NCI-H1694 (cell line): ENCODE measurements at places on chromosomes 12 and 14.

DNA sequence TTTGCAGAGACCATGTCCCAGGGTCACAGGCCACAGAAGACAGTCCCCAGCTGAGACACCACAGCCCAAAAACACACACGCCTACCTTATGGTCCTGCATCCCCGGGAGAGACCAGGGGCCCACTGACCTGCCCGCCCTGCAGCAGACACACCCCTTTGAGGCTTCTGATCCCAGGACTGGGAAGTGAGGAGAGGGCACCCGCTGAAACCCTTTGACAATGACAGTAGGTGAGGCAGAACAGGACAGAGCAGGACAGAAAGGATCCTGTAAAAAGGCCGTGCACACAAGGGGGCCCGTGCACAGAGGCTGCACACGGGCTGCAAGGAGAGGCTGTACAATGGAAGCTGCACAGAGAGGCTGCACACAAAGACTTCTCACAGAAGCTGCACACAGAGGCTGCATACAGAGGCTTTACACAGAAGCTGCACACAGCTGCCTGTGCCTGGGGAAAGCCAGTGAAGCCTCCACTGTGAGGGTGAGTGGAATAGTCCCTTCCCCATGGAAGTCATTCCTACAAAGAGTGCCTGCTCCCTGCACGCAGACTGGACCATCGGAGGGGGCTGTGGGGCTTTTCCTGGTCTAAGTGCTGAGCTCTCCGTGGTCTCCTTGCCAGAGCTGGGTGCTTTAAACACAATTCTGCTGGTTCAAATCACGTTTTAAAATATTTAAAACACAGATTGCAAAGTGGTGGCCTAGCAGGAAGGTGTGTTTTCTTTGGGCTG is 16.6 kb upstream of the SFSWAP start:
- no peak for DNase-seq

GRCh38 chr12:94284859-94285258 is 136.5 kb downstream of the PLXNC1 start:
- no peak for DNase-seq

GRCh38 chr12:52011602-52012214 is 5.0 kb downstream of the TAMALIN start:
- no peak for DNase-seq

- no peak for DNase-seq
These were observed 65.0 kb upstream of the SINHCAF start for GRCh38 chr12:31390991-31391390.

- DNase-seq = no peak
These were observed 115.7 kb downstream of the IGF1 start for GRCh38 chr12:102364709-102365108.

DNA sequence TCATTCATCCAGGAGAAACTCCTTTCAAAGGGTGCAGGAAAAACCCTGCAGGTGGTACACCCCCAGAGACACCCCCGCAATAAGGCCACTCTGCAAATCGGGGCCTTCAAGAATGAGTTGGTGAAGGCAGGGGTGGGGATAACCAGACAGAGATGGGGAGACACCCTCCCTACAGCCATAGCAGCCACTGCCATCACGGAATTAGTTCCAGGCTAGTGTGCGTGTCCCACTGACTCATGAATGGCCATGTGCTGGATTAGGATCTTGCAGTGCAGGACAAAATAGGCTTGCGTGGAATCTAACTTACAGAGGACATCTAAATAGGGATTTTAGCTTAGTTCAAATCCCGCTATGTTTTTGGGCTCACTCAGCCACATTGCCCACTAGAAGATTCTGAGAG is 37.8 kb downstream of the SPRING1 start:
- no peak for DNase-seq

GRCh38 chr12:98997899-98998298 is 352.8 kb downstream of the APAF1 start:
- DNase-seq = no peak

DNA sequence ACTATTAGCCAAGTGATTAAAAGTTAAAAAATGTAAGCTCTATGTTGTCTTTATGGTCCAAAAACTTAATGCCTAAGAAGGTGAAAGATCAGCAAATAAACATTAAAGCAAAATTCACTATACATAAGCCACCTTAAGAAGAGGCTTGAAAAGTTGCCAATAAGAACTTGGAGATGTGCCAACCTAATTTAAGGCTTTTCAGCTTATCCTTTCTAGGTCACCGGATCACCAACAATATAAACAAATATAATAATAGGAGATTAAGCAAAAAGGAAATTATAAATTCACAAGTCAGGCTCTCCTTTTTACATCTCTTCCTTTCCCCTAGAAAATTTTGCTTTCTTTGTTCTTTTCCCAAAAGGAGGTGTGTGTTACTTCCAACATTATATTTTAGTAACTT is 30.9 kb downstream of the SLC2A3 start:
- DNase-seq = no peak

DNA sequence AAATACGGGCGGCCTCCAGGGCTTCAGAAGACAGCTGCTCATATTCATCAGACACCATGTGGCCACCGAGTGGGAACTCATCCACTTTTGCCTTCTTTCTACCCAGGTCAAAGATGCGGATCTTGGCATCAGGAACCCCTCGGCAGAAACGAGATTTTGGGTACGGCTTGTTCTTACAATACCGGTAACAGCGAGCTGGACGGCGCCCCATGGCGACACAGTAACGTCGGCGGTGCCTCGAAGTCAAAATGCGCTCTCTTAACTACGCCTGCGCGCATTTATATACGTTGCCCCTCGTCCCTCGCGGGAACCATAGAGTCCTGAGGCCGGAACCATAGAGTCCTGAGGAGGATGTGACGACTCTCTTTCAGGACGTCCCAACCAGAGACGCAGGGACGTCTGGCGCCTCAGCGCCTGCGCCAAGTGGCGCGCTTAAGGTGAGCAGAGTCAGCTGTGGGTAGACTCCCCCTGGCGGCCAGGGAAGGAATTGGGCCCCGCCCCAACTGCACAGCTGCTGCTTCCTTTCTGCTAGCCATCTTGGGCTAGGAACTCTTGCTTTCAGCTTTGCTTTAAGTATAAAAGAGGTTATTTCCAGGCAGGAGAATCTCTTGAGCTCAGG is at the start of gene RPL10L:
RPL10L (minus strand) TSS at position 256 of the 619 bp plus-strand sequence; CDS start at position 211, 45 bp downstream.
- DNase-seq = no peak

- DNase-seq = no peak
These were observed 45.6 kb upstream of the RBM19 start for GRCh38 chr12:114011711-114012110.

GRCh38 chr12:19489168-19489567 is 49.9 kb downstream of the AEBP2 start:
- no peak for DNase-seq

DNA sequence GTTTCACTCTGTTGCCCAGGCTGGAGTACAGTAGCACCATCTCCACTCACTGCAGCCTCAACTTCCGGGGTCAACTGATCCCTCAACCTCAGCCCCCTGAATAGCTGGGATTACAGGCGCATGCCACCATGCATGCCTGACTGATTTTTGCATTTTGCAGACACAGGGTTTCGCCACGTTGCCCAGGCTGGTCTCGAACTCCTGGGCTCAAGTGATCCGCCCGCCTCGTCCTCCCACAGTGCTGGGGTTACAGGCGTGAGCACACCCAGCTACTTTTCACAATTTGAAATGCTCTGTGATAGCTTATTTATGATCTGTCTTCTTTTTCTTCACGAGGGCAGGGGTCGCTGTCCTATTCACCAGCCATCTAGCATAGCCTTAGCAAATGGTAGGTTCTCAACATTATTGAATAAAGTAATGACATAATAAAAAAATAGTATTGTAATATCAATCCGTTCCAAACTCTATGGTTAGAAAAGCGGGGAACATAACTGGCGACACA is 477 bp upstream of the DDX47 start:
- no peak for DNase-seq

DNA sequence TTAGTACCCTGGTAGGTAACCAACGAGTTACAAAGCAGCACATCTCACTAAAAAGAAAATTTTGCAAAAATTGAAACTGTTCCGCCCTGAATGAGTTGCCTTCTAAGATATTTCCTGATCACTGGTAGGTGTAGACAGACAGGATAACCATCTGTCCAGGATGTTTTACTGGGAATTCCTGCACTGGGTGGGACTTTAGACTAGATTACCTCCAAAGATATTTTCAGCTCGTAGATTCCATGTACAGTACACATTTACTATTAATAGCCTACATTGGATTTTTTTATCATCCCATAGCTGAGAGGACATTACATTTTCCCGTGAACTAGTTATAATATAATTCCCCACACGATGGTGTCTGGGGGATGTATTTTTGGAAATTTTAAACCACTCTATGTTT is 139.6 kb downstream of the DYRK2 start:
- DNase-seq = no peak

GRCh38 chr12:23686095-23686494 is 263.4 kb downstream of the SOX5 start:
- no peak for DNase-seq

- no peak for DNase-seq
These were observed 154.5 kb downstream of the PHLDA1 start for GRCh38 chr12:75876832-75877762.

DNA sequence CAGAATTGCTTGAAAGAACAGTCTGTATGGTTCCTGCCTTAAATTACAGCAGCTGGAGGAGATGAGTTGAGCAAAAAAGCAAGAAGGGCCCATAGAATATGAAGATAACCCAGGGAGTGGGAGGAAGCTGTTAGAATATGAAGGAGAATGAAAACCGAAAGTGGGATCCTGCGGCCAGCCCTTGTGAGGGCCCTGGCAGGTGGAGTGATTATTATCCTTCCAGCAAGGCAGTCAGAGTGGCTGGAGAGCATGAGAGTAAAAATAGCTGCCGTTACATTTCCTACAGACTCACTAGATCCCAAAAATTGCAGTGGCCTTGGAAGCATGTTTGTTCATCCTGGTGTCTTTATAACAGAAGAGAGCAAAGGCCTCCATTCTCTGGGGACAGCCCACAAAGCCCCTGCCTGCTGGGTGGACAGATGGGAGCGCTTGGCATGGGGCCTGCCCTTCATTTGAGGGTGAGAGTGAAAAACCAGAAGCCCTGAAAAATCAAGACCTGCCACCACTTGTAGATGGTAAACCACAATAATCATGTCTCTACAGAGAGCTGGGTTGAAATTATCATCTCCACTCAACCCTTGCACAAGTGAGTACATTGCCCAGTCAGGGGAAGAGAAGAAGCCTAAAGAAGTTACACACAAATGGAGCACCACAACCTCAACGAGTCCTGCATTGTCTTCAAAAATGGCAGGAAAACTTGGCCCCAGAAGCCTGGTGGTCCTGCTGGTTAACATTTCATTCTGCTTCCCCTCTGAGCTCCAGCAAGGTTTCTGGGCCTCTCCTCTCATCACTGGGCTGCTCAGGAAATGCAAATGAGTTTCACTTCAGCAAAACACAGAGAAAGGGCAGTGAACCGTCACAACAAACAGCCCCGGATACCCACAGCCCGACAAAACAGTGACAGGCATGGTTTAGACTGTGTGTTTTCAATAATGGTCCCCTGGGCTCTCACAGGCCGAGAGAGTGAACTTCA is 20.5 kb downstream of the ZDHHC22 start:
- DNase-seq = peak; percentile 99

DNA sequence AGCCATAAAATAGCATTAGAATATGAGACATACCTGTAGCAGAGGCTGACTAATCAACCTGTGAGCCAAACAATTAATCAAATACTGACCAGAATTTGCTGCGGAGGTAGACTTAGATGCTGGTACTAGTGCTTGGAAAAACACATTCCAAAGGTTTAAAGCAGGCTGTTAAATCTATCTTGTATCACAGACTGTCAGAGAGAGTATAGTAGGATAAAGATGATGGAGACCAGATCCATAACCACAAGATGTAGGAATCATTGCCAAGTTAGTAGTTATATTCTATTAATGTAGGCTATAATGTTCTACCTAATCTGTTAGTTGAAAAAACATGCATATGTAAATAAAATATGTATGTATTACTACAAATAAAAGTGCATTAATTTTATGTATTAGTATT is 726.2 kb downstream of the SLC6A15 start:
- no peak for DNase-seq

GRCh38 chr12:45309836-45310626 is 94.1 kb downstream of the ANO6 start:
- DNase-seq = no peak

DNA sequence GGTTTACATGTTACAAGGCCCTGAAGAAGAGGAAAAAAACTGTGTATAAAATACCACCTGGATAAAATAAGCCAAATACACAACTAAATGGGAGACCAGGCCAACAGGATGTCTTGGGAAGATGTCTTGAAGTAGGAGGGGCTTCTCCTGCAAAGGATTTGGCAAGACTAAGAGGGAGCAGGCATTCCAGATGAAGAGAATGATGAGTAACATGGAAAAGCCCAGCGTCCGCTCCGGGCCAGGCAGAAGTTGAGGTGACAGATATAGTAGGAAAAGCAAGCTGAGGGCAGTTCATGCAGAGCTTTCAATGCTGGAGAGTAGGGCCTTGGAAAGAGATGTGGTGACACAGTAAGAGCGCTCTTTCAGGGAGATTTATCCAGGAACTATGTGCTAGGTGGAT is 16.1 kb upstream of the EIF4B start:
- no peak for DNase-seq

GRCh38 chr14:59276235-59276634 is 87.8 kb downstream of the DAAM1 start:
- no peak for DNase-seq

GRCh38 chr12:132675757-132676432 is 11.2 kb downstream of the POLE start:
- DNase-seq = no peak

GRCh38 chr14:89327771-89328212 is 89.2 kb downstream of the FOXN3 start:
- DNase-seq = no peak

GRCh38 chr12:87274594-87275245 is 754.5 kb downstream of the C12orf50 start:
- DNase-seq = no peak

DNA sequence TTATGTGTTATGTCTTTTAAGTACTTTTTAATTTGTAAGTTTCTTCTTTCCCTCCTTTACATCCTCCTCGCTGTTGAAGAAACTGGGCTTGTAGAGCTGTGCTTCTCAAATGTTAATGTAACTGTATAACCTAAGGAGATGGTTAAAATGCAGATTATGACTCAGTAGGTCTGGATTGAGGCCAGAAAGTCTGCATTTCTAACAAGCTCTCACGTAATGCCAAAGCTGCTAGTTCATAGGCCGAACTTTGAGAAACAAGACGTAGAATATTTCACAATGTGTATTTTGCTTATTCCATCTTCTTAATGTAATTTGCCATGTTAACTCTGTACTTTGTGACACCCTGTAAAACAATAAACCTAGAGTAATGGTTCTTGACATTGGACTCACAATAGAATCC is 193.3 kb upstream of the SYT1 start:
- DNase-seq = no peak

GRCh38 chr12:122022393-122023338 is 982 bp downstream of the BCL7A start:
- DNase-seq = no peak

GRCh38 chr14:92589213-92589852 is 75.8 kb downstream of the RIN3 start:
- DNase-seq = no peak

- DNase-seq = no peak
These were observed 136.4 kb downstream of the PHLDA1 start for GRCh38 chr12:75894965-75895754.

DNA sequence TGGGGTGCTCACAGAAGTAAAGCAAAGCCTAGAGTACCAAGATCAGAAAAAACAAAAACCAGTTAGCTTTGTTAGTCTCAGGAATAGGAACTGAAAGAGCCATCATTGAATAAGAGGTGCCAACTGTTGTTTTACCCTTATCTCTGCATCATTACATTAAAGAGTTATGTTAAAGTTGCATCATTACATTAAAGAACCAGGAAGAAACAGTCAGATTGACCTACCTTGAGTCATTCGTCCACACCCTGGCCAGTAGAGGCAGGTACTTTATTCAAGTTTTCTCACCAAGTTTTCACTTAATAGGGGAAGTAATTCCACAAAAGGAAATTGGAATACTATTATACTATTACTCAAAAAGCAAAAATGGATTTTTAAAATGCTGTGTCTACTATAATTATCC is 121.7 kb upstream of the CNOT2 start:
- DNase-seq = no peak
